Bronchial epithelial cell (primary cell): ENCODE measurements at places on chromosomes 6 and 20. TPM values are rescaled to one million over a fixed set of nuclear protein-coding genes. Genes with fewer than 3 reads are reported as not detected.
A peak's percentile ranks its signal among the peaks of the same experiment; 100 is the strongest.

Gene HRH3
- total RNA-seq = not detected in 2 replicates

Gene RPP21
- total RNA-seq = 29.0 and 45.2 TPM in 2 replicates

Gene NT5E
- 31.4 and 71.1 TPM in 2 replicates for total RNA-seq

Gene PPP1R3G
- total RNA-seq = 1.8 and 1.9 TPM in 2 replicates

Gene MYB
- total RNA-seq = under 0.01 and 0.26 TPM in 2 replicates

Gene LPIN3
- 3.9 and 10.0 TPM in 2 replicates for total RNA-seq

Gene ZNF165
- total RNA-seq = 2.6 and 4.7 TPM in 2 replicates

Gene MATN4
- 0.13 and 0.26 TPM in 2 replicates for total RNA-seq

Gene EDN3
- total RNA-seq = not detected in 2 replicates

Gene ECI2
- total RNA-seq = 23.4 and 26.3 TPM in 2 replicates

Gene GNAS-AS1
- 0.13 and 1.3 TPM in 2 replicates for total RNA-seq

Gene MTHFD1L
- 52.0 and 53.2 TPM in 2 replicates for total RNA-seq

Gene SFT2D1
- total RNA-seq = 47.9 and 61.6 TPM in 2 replicates

Gene NHLRC1
- total RNA-seq = 1.6 and 1.8 TPM in 2 replicates

Gene NMBR
- total RNA-seq = not detected in 2 replicates

- DNase-seq = no peak
These were observed 125.3 kb upstream of the SLC2A12 start for GRCh38 chr6:134177753-134178160.

GRCh38 chr6:47343600-47343999 lies 33.9 kb upstream of the TNFRSF21 start:
- DNase-seq = no peak

DNA sequence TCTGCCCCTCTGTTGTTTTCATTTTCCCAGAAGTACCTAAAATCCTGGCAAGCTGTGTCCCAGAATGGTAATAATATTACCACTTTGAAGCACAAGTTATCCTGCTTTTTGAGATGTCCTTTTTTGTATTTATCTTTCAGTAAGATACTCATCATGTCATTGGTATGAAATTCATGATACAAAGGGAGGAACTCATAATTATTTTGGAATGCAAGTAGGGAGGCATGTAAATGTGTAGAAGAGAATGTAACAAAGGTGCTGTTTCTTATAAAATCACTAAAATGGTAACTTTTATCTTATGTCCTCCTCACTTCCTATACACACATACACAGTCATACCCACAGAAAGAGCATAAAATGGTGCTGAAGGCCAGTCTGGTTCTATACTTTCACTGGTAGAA lies 109.9 kb downstream of the CD2AP start:
- DNase-seq = no peak

DNA sequence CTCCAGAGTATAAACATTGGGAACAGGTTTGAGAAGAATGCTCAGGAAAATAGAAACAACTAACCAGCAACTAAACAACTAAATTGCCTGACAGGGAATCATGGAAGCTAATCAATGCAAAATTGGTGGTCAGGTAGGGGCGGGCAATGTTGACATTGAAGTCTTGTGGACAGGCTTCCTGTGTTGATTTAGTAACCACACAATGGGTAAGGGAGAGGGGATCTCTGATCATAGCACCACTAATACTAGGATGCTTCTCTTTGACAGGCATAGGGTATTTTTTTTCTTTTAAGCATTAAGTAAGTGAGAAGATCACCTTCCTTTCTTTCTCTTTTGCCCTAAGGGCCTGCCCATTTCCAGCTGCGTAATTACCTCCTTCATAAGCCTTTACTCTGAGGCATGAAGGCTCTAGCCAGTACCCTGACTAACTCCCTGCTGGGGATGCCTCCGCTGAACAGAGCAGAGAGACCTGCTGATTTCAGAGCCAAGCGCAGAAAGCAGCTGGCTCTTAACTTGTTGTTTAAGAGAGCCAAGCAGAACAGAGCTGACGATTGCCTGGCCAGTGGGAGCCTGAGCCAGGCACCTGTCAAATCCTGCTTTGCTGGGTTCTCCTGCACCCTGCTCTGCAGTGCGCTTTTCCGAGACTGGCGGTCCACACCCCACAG lies 118.7 kb downstream of the BMP2 start:
- no peak for DNase-seq

GRCh38 chr6:36133148-36133547 lies 2.8 kb downstream of the MAPK13 start:
- no peak for DNase-seq

DNA sequence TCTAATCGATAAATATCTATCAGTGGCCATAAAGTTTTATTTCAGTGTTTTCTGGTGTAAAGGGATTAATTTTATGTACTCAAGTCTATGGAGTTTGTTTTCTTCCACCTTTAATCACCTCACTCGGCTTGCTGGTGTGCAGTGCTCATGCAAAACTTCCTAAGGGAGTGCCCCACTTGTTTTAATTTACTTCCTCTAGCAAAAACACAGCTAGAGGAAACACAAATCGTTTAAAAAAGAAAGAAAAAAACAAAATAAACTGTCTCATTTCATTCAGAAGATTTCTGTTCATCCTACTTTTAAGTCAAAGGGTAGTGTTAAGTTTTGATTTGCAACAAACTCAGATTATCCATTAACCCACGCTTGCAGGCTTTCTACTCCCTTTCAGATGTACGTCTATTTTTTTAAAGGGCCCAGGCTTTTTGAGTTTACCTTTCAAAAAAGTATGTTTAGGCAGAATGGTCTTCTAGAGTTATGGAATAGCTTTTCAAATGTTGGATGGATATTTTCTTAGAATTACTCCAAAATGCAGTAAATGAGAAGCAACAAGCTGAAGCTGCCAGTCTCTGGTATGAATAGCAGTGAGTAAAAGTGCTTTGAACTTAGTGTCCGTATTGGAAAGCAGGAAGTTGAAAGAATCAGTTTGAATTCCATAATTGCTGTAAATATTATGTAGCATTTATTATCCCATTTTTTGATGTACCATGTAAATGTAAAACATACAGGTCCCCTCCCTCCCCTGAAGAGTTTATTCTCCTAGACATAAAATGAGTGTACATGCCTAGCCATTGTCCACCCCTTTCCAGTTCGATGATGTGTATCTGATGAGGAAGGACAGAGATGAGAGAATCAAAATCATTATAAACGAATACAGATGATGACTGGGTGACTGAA lies 113.3 kb downstream of the SLC16A10 start:
- DNase-seq = no peak

GRCh38 chr6:26439151-26440125 lies 866 bp upstream of the BTN3A3 start:
- peak; percentile 90 for DNase-seq

- no peak for DNase-seq
These were observed 63.1 kb downstream of the COL12A1 start for GRCh38 chr6:75142721-75143120.

- no peak for DNase-seq
These were observed 297.3 kb upstream of the IRAK1BP1 start for GRCh38 chr6:78570044-78570443.

GRCh38 chr20:31758521-31758920 lies 19.4 kb downstream of the TPX2 start:
- DNase-seq = no peak

DNA sequence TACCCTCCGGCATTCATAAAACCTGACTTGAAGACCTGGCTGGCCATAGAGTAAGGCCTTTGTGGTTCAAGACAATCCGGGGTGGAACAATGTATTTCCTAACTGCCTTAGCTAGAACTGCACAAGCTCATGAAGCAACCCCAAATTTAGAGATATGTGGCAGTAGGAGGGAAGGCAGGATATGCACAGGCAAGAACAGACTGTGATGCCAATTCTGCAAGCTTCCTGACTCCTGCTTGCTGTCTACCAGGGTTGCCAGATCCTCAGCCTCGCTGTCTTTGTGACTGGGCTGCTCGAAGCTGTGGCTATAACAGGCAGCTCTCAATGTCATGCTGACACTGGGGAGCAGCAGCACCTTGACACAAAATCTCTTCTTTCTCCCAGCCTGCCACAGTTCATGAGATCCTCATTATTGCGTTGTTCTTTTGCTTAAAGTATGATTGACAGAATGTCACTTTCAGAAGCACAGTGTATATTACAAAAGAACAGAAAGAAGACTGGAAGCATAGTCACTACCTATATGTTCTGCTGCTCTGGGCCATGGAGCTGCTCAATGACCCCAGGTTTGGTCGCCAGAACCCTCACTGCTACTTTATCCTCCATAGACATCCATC lies 18.3 kb upstream of the SHLD1 start:
- DNase-seq = no peak

GRCh38 chr6:28719275-28719940 lies 193.7 kb downstream of the GPX5 start:
- DNase-seq = peak; percentile 36

DNA sequence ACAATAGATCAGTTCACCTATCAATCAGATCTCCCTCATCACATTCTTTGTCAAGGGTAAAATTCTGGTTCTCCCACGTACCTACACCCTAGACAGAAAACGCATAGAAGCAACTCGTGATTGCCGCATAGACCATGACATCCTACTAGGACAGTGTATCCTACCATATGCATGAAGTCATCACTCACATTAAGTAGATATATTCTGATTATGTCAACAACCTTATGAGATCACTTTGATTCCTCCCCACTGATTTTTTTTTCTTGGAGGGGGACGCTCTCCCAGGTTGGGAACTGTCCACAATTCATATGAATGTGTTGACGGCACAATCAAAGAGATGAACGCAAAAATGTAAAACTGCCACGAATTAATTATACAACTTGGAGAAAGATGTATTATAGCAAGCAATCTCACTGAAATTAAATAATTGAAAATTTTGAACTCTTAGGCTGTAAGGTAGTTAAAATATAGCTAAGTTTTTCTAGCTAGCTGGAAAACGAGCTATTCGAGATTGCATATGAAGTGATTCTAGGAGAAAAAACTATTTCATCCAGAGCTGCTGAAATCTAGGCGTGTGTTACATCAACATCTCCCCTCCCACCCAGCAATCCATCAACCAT lies 82.5 kb upstream of the CCDC28A start:
- DNase-seq = no peak

GRCh38 chr6:6399568-6399967 lies 79.1 kb upstream of the F13A1 start:
- DNase-seq = no peak

GRCh38 chr6:144601221-144601620 lies 316.1 kb downstream of the UTRN start:
- DNase-seq = no peak

DNA sequence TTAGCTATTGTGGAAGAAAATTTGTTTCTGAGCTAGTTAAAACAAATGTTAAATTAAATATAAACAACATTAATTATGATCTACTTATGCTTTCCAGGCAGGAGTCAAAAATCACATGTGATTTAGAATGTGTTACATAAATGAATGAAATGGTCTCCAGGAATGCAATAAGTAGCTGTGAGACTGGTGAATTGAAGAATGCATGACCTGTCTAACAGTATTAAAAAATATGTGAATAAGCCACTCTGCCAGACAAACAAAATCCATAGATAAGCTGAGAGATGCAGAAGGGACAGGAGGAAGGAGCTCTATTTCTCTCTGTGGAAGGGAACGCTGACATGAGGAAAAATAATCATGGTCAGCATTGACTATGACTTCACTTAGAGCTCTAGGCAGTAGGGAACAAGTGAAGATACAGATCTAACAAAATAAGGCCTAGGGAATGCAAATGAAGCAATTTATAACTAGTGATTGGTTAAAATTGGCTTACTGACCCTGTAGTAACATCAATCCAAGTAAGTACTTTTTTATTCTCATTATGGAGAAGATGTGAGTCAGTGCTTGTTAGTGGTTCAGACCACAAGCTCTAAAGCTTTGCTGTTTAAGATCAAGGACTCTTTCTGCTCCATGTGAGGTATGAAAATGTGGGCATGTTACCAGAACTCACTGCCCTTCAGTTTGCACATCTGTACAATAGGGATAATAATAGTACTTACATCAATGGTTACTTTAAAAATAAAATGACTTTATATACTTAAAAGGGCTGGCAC lies 432.6 kb downstream of the MMUT start:
- DNase-seq = no peak

DNA sequence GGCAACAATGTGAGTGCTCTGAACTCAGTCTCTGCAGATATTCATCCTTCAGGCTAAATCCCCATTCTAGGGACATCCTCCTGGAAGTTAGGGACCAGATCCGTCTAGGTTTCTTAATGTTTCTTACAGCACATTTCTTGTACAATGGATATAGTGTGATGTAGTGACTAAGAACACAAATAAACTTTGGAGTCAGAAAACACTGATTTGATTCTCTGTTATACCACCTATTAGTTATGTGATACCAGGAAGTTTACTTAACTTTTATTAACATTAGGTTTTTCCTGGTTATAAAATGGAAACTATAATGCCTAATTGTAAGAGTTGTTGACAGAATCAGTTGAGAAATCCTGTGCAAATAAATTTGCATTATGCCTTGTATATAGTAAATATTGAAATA lies 57.6 kb upstream of the KCNQ5 start:
- DNase-seq = no peak

- DNase-seq = no peak
These were observed 214.0 kb upstream of the EXOC2 start for GRCh38 chr6:906920-907319.

DNA sequence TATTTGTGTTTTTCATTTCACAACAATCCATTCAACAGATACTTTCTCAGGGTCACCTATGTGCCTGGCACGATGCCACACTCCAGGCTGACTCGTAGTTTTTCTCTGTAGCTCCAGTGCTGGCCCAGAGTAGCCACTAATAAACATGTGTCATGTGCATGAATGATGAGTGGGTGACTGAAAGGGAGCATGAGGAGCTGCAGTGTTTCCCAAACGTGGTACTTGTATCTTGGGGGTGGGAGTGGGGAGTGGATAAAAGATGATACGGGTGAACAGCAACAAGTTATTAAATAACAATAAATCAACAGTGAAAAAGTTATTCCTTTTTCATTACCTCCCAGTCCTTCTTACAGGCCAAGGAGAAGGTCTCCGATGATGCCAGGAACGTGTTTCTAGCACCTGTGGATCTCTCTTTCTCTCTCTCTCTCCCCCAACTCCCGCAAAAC lies 17.1 kb downstream of the SRXN1 start:
- DNase-seq = no peak

- DNase-seq = no peak
These were observed 216.9 kb upstream of the ECI2 start for GRCh38 chr6:4352322-4352669.

- DNase-seq = peak; percentile 37
These were observed 88.1 kb downstream of the RSPH3 start for GRCh38 chr6:158911746-158912480.

- no peak for DNase-seq
These were observed 292.0 kb upstream of the RUNX2 start for GRCh38 chr6:45036103-45036502.

DNA sequence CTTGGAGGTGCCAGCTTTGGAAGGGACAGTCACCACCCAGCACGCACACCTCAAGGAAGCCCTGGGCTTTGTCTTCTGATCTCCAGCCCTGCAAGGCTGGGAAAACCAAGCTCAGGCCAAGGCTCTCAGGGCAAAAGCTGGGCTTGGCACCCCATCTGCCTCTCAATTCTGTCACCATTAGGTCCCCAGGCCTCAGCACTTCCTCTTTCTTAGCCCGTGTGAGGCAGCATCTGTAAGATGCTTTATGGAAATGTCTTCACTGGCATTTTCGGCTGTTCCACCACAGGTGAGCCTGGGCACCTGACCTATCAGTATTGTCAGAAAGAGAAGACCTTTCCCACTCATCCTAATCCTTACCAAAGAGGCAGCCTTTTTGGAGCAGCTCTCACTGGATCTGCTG lies 24.6 kb downstream of the GMEB2 start:
- no peak for DNase-seq
